Stimulated activated CD8-positive, alpha-beta memory T cell treated with anti-CD3 and anti-CD28 coated beads, Interleukin-4, amount 100 ng/mL, for 1 hour (primary cell): ENCODE measurements at places on chromosomes 5 and 9.

DNA sequence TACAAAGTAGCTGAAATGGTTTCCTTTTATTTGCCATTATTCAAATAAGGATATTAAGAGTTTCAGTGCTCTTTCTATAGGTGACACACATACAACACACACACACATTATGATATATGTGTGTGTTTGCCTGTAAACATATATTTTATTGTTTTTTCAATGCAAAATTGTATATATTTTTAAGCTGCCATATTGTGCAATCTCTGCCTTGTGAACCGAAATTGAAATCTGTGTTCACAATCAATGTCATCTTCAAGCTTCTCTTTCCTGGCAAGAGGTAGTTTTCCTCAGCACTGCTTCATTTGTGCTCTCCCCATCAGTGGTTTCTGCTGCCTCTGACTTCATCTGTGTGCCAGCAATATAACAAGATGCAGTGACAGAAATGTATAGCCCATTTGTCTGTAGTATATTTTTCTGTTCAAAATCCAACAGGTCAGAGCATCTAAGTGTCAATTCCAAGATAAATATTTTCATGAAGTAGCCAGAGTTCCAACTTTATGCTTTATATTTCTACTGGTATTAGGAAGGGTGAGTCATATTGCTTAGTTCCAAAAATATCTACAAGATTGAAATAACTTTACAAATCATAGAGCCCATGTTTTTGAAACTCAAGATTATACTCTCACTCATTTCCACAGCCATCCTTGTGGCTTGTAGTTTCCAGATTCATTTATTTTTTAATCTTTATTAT is 1704.8 kb upstream of the CDH9 start:
- DNase-seq, result no peak

GRCh38 chr9:25726871-25727410 is 48.7 kb upstream of the TUSC1 start:
- DNase-seq, result no peak

DNA sequence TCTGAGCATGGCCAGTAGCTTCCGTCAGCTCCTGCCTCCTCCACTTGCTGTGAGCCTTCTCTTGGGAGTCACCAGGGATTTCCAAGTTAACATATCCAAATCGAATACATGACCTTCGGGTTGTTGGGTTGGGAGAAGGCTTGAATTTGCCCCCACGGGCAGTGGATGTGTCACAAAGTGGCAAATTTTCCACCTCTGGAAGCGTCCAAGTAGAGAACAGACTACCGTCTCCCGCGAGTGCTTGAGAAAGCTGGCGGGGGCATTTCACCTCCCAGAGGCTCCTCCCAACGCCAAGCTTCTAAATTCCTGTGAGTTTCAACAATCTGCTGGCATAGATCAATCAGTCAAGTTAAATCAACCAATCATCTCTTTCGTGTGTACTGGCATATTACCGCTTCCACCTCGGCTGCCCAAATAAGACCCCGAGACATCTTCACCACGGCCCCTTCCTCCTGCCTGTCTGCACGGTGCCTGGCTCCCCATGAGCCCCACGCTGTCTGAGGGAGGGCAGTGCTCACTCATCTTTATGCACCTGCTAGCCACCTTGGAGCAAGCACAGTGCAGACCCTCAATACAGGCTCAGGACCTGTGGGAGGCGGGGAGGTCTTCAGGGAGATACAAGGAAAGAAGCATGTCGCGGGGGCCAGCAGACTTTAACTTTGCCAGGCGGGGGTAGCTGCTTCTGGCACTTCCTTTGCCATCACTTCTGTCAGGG is 79.1 kb downstream of the MRPL36 start:
- no peak for DNase-seq

DNA sequence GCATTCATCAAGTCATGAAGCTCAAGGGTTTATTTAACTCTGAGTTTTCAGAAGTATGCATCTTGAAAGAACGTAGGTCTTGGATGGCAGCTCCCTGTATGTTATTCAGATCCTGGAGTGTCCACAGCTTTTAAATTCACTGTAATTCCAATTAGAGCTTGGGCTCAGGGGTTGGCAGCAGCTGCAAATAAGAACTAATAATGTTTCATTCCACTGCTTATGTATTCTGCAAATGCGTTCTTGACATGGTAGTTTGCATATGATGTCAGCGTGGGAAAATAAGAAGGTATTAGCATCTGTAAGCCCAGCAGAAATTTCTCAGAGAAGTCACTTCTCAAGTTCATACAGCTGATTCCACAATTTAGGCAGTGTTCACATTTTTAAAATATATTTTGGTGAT is 58.4 kb downstream of the RORB start:
- no peak for DNase-seq

DNA sequence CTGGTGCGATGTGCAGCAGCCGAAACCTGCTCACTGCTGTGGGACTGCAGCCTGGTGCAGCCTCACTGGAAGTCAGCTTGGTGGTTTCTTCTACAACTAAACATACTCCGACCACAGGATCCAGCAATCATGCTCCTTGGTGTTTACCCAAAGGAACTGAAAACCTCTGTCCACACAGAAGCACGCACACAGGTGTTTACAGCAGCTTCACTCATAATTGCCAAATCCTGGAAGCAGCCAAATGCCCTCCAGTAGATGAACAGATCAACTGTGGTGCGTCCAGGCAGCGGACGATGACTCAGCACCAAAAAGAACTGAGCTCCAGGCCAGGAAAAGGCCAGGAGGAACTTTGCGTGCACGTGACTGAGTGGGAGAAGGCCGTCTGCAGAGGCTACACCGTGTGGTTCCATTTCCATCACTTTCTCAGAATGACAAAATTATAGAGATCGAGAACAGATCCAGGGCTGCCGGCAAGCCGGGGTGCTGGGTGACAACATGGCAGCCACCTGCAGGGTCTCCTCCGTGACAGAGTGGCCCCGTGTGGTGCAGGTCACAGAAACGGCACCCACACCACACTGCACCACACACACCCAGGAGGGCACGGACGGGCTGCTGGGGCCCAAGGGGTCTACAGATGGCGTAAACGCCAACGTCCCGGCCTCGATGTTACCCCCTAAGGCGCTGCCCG is 23.1 kb upstream of the NSMF start:
- DNase-seq, result no peak

GRCh38 chr9:95103281-95103771 is 214.2 kb downstream of the FANCC start:
- no peak for DNase-seq

DNA sequence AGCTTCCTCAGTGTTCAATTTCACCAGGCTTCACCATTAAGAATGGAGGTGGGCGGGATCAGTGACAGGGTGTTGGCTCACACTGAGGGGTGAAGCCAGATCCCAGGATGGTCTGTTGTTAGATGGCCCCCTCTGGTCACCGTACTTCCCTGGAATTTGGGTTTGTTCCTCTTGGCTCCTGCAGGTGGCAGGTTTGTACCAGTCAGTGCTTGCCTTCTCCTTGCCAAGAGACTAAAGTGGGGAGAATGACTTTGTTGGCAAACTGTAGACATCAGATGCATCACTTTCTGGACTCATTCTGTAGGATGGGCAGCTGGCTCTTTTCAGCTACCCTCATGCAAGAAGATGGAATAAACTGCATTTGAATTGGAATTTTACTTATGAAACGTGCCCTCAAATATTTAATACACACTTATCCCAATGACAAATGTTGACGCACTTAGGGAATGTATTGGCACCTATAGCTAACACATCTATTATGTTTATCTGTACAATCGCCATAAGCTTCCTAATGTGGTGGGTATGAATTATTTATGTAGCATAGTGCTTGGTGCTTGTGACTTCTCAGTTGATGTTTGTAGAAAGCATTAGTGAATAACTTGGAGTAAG is 31.4 kb upstream of the ANKRD55 start:
- DNase-seq, result no peak

- no peak for DNase-seq
These were observed 1.1 kb upstream of the FRRS1L start for GRCh38 chr9:109168170-109168569.

GRCh38 chr5:154190595-154191304 is at the start of gene GALNT10:
TSS of gene GALNT10 (plus strand) at chr5:154190733. CDS start at chr5:154190867, 134 bp downstream.
- no peak for DNase-seq

DNA sequence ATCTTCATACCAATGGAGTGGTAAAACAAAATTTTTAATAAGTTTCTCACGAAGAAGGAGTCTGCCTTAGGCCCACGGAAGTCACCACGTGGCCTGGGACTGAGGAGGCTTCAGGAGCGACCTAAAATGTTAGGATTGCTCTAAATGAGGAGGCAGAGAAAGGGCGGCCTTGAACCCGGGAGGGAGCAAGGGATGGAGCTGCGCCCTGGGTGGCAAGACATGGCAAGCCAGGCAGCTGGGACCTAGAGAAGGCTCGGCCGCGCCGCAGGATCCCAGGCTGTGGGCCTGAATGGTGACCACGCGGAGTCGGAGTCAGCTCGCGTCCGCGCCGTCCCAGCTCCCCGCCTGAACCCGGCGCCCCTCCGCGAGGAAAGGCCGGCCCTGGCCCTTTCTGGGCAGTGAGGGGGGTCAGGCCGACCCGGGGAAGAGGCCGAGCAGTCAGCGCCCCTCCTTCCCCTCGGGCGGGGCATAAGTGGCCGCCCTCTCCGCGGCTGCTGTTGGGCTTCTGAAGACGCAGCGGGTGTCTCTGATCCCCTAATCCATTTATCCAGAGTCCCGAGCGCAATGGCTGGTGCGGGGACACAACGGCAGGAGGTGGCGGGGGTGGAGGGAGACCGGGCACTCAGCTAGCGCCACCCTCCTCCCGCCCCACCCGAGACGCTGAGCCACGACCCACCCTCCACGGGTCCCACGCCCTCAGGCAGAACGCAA is 10.6 kb downstream of the IRX1 start:
- no peak for DNase-seq

- no peak for DNase-seq
These were observed 18.5 kb upstream of the ERMP1 start for GRCh38 chr9:5851445-5851844.

GRCh38 chr5:148687427-148687826 is 33.1 kb upstream of the HTR4 start:
- no peak for DNase-seq

GRCh38 chr9:132585954-132586829 is 3.8 kb downstream of the BARHL1 start:
- DNase-seq, result no peak

DNA sequence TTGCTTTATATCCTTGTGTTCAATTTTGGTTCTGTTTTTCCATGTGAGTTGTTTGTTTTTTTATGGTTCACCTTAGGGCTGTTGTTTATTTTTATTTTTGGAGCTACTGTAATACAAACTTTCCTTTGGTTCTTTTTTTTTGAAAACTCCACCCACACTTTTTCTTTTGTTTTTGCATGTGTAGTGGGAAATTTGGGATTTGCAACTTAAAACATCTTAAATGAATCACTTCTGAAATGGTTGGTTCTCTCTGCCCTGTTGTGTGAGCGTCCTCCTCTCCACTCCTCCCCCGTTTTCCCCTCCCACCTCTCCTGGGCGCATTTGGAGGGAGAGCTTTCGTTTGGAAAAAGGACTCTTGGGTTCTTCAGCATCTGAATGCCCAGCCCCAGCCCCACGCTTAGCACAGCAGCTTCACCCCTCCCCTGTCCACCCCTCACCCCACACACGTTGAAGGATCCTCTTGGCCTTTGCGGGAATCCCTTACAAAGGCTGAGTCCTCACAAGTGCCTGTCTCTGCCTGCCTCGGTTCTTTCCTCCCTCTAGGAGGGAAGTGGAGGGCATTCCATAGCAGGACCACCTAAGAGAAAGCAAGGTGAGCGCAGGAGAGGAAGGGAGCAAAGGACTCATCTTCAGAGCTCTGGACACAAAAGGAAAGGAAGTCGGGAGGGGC is 67.2 kb downstream of the DMRT1 start:
- DNase-seq, result no peak

DNA sequence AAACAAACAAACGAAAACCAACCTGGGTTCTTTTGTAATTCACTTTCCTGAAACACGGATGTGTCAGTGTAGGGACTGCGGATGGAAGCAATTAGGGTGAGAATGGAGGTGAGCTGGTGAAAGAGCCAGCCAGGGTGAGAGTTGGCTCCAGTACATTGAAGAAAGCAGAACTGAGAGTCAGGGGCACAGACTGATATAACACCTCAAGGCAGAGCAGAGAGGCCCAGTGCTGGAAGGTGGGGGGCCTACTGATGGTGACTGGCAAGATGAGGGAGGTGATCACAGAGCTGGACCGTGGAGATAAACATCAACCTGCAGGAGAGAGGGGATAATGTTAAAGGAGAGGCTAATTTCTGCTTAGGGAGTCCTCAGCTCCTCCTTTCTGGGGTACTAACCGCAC is 221.1 kb downstream of the MAN2A1 start:
- DNase-seq, result no peak

DNA sequence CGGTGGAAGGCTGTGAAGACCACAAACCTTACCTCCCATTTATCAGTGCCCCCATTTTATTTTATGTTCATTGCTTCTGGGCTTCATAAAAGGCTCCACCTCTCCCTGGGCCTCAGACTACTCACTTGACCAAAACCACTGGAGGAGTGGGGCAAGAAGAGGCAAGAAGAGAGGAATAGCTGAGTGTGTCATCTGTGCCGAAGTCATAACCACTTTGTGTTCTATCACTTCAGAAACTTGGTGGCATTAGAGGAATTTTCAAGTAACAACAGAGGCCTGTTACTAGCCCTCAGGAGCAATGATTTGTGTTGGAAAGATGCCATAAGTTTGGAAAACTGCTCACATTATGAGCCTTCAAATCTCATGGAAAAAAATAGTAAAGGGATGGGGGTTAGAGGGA is 88.7 kb upstream of the PIK3R1 start:
- no peak for DNase-seq

DNA sequence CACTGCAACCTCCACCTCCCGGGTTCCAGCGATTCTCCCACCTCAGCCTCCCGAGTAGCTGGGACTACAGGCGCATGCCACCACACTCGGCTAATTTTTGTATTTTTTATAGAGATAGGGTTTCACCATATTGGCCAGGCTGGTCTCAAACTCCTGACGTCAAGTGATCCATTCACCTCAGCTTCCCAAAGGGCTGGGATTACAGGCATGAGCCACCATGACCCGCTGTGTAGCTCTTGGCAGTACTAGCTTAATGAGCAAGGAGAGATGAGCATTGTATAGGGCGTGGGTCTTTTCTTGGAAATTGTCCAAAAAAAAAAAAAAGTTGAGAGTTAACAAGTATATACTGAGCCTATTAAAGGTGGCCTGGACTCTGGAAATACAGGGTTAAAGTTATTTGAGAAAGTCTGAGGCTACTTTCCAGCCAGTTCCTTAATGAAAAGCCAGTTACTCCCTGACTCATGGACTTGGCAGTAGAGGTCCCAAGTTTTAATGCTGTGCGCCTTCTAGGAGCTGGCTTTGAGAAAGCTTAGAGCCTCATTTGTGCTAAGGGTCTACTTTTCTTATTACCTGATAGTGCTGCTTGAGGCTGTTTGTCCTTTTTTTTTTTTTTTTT is 4.2 kb upstream of the FGF18 start:
- DNase-seq, result no peak

- no peak for DNase-seq
These were observed 55.2 kb downstream of the RIC1 start for GRCh38 chr9:5684101-5684500.

GRCh38 chr5:135535820-135536801 is at the start of gene NEUROG1:
TSS of gene NEUROG1 (minus strand) at chr5:135535964. CDS start at chr5:135535690, 274 bp downstream.
- DNase-seq, result no peak

DNA sequence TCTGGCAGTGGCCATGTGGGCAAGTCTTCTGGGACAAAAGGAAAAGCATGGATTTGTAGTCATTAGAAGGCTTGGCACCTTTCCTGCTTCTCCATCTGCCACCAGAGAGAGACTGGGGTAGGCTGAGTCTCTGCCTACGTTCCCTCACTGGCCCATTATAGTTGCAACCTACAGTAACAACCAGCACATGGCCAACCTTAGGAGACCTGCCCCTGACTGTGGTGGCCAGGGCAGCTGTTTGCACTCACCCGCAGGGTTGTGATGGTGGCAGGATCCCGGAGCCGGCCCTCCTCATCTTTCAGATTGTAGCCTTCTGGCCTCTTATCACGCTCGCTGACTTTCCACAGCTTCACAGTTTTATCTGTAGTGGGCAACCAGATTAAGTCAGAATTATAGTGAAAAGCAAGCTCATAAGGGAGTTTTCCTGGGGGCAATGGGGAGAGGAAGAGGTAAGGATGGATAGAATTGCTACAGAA is 174.9 kb upstream of the GPR151 start:
- DNase-seq, result no peak
